ENCODE measurements at places on chromosomes 3 and 15.

DNA sequence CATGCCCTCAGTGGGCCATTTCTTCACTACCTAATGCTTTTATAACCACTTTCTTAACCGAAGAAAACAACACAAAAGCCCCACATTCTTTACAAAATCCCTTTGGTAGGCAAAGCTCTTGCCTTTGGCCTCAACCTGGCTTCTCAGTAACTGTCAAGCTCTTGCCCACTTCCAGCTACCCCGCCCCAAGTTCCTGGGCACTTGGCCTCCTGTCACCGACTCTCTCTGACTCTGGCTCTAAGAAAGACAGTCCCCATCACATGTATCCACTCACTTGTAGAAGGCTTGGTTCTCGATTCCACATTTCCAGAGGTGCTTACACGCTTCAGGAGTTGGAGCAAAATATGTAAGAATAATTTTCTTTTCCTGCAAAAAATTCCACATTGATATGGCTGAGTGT is 61.1 kb downstream of the WDR76 start:
- no peak for DNase-seq

DNA sequence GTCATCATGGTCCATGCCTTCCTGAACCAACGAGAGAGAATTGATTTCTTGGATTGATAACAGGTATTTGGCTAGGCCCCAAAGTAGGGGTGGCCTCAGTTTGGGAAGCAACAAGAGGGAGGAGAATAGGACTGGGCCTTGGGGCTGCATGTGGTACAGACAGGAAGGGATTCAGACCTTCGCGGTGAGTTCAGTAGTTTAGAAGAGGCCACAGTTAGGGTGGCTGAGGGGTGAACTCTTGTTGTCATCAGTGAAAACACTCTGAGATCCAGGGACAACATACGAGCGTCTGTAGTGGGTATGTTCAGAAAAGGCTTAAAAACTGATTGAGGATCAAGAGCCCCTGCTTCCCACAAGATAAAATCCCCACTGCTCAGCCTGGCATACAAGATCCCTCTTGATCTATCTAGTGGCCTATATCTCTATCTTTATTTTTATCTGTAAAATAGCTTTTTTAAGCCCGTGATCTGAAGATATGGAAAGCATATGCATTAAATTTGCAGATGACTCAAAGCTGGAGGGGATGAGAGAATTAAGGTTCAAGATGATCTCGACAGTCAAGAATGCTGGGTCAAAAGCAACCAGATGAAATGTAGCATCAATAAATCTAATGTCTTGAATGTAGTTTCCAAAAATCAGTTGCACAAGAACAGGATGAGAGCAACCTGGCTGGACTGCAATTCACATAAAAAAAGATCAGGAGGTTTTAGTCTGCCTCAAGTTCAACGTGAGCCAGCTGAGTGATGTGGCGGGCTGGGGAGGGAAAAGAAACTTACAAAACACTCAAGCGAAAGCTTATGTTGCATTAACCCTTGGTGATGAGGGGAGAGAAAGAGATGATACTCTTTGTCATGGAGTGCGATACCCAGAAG is 221.1 kb upstream of the TLE3 start:
- DNase-seq, result peak; percentile 93

GRCh38 chr15:48667701-48668100 is 22.2 kb upstream of the FBN1 start:
- DNase-seq, result peak; percentile 79

DNA sequence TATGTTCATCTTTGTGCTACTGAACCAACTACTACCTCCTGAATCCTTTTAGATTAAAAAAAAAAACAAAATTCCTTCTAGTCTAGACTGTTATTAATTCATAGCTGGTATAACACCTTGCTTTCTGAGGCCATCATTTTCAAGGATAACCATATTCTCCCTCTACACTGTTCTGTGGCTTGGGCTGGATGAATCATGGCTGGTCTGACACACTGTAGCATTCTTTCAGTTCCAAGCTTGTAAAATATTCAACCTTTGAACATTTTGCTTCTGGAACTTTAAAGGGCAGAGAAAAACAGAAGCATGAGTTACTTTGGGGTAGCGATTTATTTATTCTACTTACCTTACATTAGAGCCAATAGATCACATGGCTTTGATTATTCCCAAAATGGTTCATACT is 7.6 kb downstream of the HSPBAP1 start:
- peak; percentile 58 for DNase-seq

- no peak for DNase-seq
Measured at GRCh38 chr3:18426597-18427193, 1.6 kb upstream of the SATB1 start.

Measured in AG10803 (cell line).